ENCODE measurements at places on chromosomes 6 and 20.

DNA sequence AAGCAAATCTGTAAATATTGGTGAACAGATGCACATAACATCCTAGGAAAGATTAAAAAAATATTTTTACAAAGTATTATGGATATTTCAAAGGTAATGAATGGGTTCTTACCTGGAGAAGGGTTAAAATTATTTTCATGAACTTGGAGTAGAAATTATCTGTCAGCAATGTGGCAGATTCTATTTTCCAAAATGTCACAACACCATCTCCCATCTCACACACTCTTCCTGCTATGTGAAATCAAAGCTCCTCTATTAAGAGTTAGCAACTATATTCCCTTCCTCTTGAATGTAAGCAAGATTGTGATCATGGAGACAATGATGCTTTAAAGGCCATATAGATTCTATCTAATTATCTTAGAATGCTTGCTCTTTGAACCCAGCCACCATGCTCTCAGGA lies 304.5 kb downstream of the EYS start:
- no peak for DNase-seq

GRCh38 chr6:170452767-170453545 lies 100.2 kb downstream of the PSMB1 start:
- DNase-seq: no peak

DNA sequence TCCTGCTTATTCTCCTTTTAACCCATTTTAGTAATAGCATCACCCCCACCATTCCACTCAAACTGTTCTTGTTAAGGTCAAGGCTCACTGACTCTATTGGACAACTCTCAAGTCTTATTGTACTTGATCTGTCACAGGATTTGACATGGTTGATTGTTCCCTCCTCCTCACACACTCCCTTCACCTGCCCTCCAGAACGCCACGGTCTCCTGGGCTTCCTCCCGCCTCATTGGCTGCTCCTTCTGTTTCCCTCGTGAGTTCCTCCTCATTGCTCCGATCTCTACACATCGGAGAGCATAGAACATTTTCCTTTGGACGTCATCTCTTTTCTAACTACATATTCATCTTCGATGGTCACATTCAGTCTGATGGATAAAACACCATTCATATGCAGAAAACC lies 55.1 kb downstream of the STMND1 start:
- no peak for DNase-seq

- no peak for DNase-seq
Observed at GRCh38 chr6:111870742-111871064, 2.5 kb downstream of the FYN start.

- no peak for DNase-seq
Observed at GRCh38 chr20:9172851-9173250, 104.0 kb downstream of the PLCB4 start.

GRCh38 chr20:57671662-57672061 lies 38.2 kb downstream of the PMEPA1 start:
- no peak for DNase-seq

DNA sequence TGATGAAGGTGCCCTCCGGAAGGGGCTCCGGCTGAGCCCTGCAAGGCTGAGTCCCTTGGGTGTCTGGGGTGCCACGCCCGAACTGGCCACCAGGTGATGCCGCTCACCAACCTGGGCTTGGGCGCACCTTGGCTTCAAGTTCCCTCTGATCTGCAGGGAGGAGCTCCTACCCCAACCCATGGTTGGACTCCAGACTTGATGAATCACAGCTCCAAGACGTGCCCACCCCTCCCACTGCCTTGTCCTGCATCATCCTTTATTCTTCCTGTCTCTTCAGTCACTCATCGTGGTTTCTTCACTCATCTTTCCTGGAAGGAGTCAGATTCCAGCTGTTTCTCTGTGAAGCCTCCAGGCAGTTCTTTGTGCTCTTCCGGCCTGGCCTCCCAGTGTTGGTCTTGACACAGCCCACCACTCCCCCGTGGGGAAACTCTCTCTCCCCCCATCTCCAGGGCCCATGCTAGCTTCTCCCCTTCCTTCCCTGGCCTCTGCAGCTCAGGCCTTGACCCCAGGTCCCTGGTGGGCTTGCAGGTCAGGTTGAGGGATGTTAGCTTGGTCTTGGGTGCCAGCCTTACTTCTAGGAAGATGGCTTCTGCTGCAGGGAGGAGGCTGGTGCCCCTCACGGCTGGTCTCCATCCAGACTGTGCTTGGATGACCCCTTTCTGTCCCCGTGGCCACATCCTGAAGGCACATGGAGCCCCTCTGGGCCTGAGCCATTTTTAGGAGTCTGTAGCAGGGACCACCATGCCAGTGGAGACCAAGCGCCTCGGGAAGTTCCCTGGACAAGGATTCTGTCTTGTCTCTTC lies 2.6 kb upstream of the ZBP1 start:
- no peak for DNase-seq

DNA sequence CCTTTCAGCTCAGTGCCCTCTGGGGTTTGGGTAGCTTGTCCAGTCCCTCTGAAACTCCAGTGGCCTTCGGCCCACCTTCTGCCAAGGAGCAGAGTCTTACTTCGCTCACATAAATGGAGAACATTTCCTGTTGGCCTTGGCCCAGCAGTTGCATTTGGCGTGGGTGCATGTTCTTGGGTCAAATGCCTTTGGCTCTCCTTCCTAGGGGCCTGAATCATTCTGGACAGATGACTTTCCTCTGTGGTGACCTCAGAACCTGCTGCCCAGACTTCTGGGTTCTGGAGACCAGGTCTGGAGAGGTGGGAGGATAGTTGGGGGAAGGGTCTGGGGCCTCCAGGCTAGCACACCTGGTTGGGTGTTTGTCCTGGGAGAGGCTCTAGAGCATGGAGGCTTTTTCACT lies 29.3 kb downstream of the BCAS4 start:
- no peak for DNase-seq

All from NCI-H446 (cell line).